Omental fat pad (tissue), 4 donors: ENCODE measurements at places on chromosomes 16 and 17.

DNA sequence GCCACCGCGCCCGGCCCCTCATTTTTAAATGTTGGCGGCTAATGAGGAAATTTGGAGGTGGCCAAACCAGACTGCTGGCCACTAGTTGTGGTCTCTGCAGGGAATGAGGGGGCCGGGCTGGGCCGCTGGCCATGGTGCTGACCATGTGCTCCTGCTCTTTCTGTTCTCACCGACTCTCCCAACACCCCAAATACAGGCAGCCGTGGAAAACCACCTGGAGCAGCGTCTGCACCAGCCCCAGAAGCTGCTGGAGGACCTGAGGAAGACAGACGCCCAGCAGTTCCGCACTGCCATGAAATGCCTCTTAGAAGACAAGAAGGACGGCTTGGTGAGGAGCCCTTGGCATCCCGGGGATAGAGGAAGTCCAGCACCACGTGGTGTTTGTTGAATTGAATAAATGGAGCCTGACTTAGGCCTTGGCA, 21.3 kb downstream of the OTOA start:
- no peak for DNase-seq

- DNase-seq: no peak
Measured at GRCh38 chr17:46817151-46817900, 1.2 kb downstream of the WNT3 start.

- no peak for DNase-seq
Measured at GRCh38 chr17:82463925-82464566, 5.5 kb downstream of the NARF start.

DNA sequence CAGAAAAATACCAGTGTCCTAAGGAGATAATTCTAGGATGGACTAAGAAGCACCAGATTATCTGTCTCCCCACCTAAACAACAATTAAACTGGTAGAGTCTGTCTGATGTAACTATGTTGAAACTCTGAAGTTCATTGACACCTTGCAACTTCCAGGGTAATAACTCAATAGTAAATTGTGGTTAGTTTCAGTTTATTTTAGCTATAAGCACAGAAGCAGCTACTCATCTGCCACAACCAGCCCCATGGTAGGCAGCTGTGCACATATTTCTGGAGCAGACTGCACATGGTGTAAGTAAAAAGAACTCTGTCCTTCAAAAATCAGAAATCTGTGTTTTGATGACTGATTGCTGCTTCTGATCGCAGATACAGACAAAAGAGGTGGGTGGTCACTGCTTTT, 852.1 kb downstream of the CDH11 start:
- no peak for DNase-seq

GRCh38 chr17:57016764-57017116, 38.8 kb downstream of the SCPEP1 start:
- no peak for DNase-seq

DNA sequence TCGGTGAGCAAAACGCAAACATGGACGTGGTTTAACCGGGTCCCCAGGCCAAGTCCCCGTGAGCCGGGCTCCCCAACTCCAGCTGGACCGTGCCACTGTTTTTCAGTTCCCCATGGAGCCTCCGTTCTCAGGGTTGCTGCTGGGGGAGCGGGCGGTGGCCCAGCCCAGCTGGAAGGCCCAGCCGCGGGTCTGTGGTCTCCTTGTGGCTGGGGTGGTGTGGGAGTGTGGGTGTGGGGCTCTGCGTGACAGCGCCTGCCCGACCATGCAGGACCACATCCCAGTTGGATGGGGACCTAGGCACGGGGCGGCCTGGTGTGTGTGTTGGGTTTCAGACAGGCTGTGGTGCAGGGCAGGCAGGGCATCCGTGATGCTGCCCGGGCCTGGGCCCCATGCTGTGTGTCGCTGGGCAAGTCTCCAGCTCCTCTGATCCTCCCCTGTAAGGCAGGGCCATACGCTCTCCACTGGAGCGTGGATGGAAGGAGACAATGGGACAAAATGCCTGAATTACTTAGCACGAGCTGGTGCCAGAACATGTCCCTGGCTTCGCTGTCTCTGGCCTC, 40.3 kb downstream of the COX4I1 start:
- no peak for DNase-seq

DNA sequence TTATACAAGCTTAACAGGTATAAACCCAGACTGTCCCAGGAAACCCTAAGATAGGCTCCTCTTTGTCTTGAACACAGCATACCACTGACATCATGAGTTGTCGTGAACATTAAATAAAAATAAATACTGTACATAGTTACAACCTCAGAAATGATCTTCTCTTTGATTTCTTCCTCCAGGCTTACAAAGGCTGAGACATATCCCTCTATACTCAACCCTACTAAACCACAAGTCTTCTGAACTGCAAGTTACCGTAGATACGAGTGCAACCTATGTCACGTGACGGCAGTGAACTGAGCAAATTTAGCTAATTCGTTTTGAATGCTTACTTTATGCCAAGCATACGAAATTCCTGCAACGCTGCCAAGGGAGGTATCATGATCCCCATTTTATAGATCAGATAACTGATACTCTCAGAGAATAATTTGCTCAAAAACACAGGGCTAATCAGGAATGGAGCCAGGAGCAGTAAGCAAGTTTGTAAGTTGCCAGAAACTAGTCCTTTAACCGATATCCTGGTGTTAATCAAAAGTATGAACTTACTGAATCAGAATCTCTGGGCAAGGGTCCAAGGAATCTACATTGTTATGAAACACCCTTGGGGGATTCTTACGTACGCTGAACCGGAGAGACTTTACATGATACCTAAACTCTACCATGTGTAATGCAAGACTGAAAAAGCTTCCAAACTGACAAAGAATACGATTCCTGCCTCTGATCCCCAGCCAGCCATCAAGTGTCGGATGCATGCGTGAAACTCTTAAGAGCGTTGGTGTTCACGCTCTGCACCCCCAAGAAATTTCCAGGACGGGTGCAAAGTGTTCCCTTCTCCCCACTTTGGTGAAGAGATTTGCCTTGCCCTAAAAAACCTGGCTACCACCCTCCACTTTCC, 106.2 kb downstream of the XYLT1 start:
- DNase-seq: no peak

DNA sequence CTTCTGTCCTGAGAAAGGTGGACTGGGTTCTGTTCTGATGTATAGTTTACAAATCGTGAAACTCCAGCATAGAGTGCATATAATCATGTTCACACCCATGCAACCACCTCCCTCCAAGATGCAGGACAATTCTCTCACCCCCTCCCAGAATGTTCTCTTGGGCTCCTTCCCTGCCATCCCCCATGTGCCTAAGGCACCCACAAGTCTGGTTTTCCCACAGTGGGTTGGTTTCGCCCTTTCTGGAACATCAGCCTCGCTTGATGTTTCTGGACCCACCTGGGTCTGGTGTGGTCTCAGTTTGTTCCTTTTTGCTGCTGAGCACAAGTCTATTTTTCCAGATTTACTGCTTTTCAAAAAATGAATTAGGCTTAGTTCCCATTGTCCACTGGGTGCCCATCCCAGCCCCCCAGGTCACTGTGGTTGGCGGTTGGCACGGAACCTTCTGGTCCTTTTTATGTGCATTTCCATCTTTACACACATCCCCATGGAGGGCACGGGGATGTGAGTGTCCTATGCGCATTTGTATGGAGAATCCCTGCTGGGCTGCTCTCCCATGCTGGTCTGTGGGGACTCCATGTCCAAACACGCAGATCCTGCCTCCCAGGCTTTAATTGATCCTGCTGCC, 19.0 kb downstream of the MAP2K3 start:
- DNase-seq: no peak

GRCh38 chr17:50637829-50638605, 3.3 kb downstream of the ABCC3 start:
- DNase-seq: no peak

GRCh38 chr17:9324864-9325263, 250.8 kb downstream of the STX8 start:
- DNase-seq: no peak
